ENCODE measurements at places on chromosomes 3 and 15.
A peak's percentile ranks its signal among the peaks of the same experiment; 100 is the strongest.

GRCh38 chr3:72692990-72693389, 155.3 kb downstream of the SHQ1 start:
- DNase-seq = no peak

DNA sequence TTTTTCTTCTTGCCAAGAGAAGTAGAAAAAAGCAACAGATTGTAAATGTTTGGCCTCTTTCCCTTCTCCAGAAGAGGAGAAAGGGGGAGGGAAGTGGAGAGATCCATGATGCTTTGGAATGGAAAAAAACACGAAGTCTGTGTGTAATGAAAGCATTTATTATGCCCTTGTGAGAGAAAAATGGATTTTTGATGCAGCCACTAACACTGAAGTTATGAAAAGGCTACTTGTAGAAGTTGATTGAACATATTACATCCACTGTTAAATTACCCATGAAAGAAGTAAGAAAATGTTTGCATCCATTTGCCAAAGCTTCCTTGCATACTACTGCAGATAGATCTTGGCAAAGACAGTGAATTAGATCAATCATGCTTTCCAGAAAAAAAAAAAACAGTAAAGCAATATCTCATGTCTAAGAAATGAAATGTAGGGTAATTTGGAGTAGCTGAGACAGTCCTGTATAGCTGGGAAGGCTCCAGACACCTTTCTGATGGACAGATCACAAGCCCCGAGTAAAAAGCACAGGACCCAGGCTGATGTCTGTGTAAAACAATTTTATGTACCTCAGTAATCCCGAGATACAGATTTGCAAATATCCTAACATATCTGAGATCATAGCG, 295.5 kb downstream of the PLOD2 start:
- no peak for DNase-seq

GRCh38 chr3:136750897-136751315, 1.3 kb downstream of the STAG1 start:
- no peak for DNase-seq

GRCh38 chr15:77609558-77609957, 23.2 kb downstream of the LINGO1 start:
- DNase-seq = no peak

GRCh38 chr15:66713843-66714508, 11.9 kb downstream of the SMAD6 start:
- DNase-seq = peak; percentile 78

DNA sequence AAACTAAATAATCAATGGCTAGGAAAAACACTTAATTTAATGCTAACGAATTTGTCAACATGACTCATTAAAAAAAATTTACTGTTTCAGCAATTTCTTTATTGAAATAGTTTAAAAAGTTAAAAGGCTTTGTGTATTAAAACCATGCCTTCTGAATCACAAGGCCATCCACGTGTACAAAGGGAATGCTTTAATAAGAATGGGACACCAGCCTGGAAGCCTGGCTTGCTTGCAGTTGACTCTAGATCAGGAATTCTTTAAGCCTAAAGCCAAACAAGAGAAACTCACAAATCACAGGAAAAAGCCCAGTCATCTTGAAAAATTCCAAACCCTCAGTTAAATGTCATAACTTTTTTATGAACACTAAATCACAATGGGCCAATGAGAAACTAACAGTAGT, 137.6 kb downstream of the PEAK1 start:
- DNase-seq = no peak

GRCh38 chr3:115855911-115856310, 232.6 kb downstream of the GAP43 start:
- DNase-seq = no peak

DNA sequence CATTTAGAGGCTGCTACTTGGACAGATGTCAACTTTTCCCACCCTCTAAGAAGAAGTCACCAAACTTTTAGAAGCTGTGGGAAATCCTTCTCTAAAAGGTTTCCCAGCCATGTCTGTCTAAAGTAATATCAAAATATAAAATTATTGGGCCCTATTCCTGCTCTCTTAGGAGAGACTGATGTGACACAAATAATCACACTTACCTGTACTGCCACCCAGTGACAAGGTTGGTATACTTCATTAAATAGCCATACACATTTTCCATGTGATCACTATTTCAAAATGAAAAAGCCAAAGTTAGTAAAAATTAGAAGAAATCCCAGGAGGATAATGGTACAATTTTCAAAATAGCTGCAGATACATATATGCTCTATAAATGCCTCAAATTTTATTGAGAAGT, 12.6 kb downstream of the OSBPL11 start:
- DNase-seq = peak; percentile 17

DNA sequence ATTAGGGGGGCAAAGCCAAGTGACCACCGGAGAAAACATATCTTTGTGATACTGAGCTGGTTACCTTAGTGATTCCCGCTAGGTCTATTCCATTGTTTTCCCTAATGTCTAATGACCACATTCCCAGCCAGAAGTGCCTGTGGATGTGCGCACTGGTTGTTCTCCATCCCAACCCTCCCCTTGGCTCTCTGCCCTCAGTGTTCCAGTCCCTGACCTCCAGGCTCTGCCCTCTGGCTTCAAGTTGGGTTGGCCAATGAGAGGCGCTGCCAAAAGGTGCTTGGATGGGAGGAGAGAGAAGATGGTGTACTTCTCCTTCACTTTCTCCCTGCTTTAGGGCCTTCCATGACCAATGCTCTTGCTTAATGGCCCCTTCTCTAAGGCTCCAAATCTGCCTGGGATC, 2.4 kb downstream of the COLQ start:
- no peak for DNase-seq

GRCh38 chr3:144032531-144033239, 61.1 kb downstream of the DIPK2A start:
- peak; percentile 10 for DNase-seq

- no peak for DNase-seq
These were observed 18.5 kb downstream of the TNK2 start for GRCh38 chr3:195889870-195890295.

- DNase-seq = peak; percentile 64
These were observed 966 bp downstream of the MYO1E start for GRCh38 chr15:59371458-59372351.

DNA sequence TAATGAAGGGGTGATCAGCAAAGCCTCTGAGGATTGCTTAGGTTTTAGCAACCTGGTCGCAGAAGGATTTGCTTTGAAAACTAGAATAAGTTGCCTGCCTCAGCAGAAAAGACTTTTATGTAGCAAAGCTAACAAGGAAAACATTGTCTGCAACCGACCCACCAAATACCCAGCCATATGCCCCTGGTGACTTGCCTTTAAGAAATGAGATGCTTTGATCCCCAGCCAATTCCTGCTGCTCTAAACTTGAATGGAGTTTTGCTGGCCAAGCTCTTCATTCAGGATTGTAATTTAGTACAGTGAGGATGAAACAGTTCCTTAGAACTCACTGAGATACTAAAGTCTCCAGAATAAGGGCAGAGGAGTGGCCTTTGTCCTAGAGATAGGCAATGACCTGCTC, 139.8 kb upstream of the PROK2 start:
- no peak for DNase-seq

- no peak for DNase-seq
These were observed 34.5 kb upstream of the TMEM42 start for GRCh38 chr3:44827196-44827595.

DNA sequence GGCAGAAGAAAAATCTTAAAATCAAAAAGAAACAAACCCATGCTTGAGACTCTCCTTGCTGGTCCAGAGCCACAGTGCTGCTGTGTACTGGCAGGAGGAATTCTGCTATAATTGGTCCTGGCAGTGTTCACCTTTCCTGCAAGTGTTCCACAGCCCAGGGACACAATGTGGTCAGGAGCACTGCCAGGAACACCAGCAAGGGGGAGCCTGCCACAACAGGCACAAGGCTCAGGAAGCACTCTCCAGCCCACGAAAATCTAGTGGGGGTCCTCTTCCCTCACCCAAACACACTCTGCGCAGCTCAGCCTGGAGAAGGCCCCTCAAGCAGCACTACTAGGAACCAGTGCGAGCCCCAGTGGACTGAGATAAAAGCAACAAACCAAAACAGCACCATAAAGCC, 92.9 kb downstream of the UBE3A start:
- DNase-seq = no peak

DNA sequence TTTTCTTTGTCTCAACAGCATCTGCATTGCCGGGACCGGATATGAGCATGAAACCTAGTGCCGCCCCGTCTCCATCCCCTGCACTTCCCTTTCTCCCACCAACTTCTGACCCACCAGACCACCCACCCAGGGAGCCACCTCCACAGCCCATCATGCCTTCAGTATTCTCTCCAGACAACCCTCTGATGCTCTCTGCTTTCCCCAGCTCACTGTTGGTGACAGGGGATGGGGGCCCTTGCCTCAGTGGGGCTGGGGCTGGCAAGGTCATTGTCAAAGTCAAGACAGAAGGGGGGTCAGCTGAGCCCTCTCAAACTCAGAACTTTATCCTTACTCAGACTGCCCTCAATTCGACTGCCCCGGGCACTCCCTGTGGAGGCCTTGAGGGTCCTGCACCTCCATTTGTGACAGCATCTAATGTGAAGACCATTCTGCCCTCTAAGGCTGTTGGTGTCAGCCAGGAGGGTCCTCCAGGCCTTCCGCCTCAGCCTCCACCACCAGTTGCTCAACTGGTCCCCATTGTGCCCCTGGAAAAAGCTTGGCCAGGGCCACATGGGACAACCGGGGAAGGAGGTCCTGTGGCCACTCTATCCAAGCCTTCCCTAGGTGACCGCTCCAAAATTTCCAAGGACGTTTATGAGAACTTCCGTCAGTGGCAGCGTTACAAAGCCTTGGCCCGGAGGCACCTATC, 5.0 kb downstream of the NUTM1 start:
- no peak for DNase-seq

DNA sequence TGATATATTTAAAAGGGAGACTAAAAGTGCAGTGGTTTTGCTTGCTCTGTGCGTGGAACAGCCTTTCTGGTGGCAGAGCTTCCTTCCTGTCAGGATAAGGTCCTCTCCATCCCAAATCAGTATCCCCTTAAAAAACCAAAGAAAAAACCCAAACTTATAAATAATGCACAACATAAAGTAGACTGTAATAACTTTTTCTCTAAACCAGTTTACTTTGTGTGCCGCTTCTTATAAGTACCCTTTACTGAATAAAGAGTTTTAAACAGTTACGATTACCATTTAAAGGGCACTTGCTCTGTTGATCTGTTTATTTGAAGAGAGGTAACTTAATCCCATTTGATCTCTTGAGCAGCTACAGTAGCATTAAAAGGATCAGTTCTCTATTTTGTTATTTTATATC, 2.5 kb downstream of the PIK3CA start:
- DNase-seq = no peak

DNA sequence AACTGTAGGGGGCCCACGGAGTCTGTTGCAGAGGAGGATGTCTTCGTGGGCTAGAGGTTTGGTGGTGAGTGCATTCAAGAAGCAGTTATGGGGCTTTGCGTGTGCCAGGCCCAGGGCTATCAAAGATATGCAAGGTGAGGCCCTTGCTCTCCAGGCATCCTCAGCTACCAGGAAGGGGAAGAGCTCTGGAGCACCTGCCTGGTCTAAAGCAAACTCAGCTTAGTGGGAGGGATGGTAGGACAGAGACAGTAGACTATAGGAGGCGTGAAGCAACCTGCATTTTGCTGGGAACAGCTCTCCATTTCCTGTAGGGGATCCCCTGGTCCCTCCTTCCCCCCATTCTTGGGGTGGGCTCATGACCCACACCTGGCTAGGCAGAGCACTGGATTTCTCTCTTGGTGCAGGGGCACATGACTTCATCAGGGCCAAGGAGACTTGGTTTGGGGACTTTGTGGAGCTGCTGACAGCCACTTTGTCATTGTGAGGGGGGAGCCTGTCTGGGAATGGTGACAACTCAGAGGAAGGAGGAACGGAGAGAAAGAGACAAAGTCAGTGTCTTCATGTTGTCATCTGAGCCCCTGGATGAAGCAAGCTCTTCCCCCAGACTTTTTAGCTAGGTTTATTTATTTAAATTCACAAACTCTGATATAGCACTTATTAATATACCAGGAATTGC, 8.6 kb upstream of the EEFSEC start:
- no peak for DNase-seq

- no peak for DNase-seq
These were observed 25.1 kb downstream of the XYLB start for GRCh38 chr3:38371541-38372213.

- no peak for DNase-seq
These were observed 37.1 kb upstream of the CCK start for GRCh38 chr3:42302924-42303634.

DNA sequence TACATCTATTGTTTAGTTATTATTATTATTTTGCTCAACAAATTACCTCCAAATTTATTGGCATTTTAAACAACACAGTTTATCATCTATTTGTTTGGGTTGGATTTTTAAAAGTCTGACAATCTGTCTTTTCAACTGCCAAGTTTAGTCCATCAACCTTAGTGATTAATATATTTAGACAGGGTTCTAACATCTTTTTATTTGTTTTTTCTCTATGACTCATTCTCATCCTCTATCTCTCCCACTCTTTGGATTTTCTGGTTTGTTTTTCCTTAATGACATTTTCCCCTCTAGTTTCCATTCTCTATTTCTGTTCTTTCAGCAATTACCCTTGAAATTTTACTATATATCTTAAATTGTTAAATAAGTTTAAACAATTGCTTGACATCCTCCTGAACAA, 41.9 kb downstream of the EMC4 start:
- DNase-seq = no peak

- no peak for DNase-seq
These were observed 25.2 kb upstream of the CCK start for GRCh38 chr3:42290966-42291714.

DNA sequence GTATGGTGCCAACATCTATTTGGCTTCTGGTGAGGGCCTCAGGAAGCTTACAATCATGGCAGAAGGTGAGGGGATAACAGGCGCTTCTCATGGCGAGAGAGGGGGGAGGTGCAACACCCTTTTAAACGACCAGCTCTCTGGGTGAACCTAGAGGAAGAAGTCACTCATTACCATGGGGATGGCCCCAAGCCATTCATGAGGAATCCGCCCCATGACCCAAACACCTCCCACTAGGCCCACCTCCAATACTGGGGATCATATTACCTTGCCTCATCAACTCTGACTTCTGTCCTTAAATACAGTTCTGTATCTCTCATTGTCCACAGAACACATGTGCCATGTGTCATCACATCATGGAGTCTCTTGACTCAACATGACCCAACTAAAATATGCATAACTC, 37.5 kb upstream of the CLRN1 start:
- DNase-seq = no peak

GRCh38 chr3:119898478-119899191, 116.7 kb downstream of the NR1I2 start:
- no peak for DNase-seq
